Osteocyte (in vitro differentiated cells): ENCODE measurements at places on chromosomes 13 and 19.

- no peak overlapping the region for H3K4me3 ChIP-seq
- peaks cover 46% of the 10 kb centered on the region for H3K4me1 ChIP-seq
- no peak overlapping the region for H3K27ac ChIP-seq
- no peak for DNase-seq
Observed at GRCh38 chr19:39132344-39132969, 6.9 kb downstream of the PAK4 start.

DNA sequence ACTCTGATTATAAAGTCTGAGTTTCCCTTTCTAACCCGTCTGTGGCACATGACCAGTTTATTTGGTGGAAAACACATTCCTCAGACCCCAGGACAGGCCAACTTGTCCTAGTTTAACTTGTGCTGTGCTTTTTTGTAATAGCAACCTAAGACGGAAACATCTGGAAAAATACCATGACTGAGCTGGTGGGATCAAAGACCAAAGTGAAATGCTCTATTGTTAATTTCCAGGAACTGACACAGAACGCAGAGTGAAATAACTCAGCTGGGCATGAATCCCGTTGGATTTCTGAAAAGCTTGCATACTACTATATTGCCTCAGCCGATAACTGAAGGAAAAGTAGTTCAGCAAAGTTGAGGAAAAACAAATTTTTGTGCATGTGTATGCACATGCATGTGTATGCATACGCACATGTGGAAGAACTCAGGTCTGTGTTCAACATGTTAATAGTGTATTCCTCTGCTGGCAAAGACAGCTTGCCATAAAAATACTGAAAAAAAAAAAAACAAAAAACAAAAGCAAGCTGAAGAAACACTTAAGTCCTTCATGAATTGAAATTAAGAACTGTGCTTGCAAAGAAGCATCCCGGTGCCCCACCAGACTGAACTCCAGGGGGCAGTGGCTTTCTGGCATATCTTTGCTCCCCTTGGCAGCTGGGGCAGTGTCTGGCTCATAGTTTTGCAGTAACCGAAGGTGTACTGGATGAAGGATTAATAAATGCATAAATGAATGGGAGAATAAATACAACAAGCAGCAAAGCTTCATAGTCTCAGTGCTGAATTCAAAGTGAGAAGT is 187.8 kb downstream of the LHFPL6 start:
- peak overlapping the region; percentile 76 for H3K27ac ChIP-seq
- peak overlapping the region; percentile 7 for H3K4me3 ChIP-seq
- no peaks in the 10 kb centered on the region for H3K27me3 ChIP-seq
- H3K4me1 ChIP-seq: peaks cover 78% of the 10 kb centered on the region

- no peak overlapping the region for H3K4me3 ChIP-seq
- DNase-seq: peak; percentile 21
- H3K36me3 ChIP-seq: no peaks in the 10 kb centered on the region
- H3K27me3 ChIP-seq: no peaks in the 10 kb centered on the region
- H3K27ac ChIP-seq: no peak overlapping the region
Observed at GRCh38 chr13:100521851-100522617, 66.6 kb downstream of the GGACT start.

- no peak for DNase-seq
- no peaks in the 10 kb centered on the region for H3K4me1 ChIP-seq
- H3K27ac ChIP-seq: no peak overlapping the region
- no peak overlapping the region for H3K4me3 ChIP-seq
Observed at GRCh38 chr19:48603001-48603400, 3.5 kb upstream of the SPACA4 start.

- H3K27me3 ChIP-seq: no peaks in the 10 kb centered on the region
- peak overlapping the region; percentile 98 for H3K4me3 ChIP-seq
- DNase-seq: no peak
- H3K4me1 ChIP-seq: peaks cover 56% of the 10 kb centered on the region
Observed at GRCh38 chr19:47514151-47514868, 553 bp downstream of the NAPA start.

DNA sequence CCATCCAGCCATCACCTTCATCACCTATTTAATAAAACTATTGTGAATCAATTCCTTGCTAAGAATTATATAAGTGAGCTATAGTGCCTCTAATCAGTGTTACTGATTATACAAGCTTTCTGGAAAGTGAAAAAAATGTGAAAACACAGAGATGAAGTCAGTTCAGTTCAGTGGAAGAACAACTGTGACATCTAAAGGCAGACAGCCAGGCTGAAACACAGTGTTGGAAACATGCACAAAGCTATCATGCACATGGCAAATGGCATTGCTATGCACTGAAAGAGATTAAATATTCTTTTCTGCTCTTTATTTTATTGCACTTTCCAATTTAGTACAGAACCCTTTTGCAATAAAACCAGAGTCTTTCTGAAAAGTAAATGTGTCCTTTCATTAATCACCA is 294.0 kb downstream of the RBM26 start:
- DNase-seq: no peak
- H3K4me1 ChIP-seq: no peaks in the 10 kb centered on the region
- H3K36me3 ChIP-seq: no peaks in the 10 kb centered on the region
- H3K4me3 ChIP-seq: no peak overlapping the region

DNA sequence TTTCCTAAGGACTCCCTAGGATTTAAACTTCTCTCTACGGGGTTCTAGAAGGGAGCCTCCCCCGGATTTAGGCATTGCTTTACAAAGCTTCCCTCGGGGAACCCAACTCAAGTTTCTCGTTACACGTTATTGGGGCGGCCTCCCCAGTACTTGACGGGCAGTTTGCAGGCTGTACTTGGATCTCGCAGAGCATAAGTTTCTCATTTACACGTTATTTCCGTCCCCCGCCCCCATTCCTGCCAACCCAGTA is 584 bp downstream of the SMG9 start:
- H3K4me3 ChIP-seq: peak overlapping the region; percentile 97
- no peak for DNase-seq
- peaks cover 64% of the 10 kb centered on the region for H3K4me1 ChIP-seq
- peaks cover 13% of the 10 kb centered on the region for H3K36me3 ChIP-seq
- no peaks in the 10 kb centered on the region for H3K27me3 ChIP-seq
- H3K27ac ChIP-seq: peak overlapping the region; percentile 100

- no peak for DNase-seq
- no peaks in the 10 kb centered on the region for H3K36me3 ChIP-seq
- no peaks in the 10 kb centered on the region for H3K4me1 ChIP-seq
- H3K27ac ChIP-seq: no peak overlapping the region
- H3K27me3 ChIP-seq: peaks cover 11% of the 10 kb centered on the region
- H3K4me3 ChIP-seq: no peak overlapping the region
Observed at GRCh38 chr13:38538422-38538821, 148.5 kb upstream of the FREM2 start.

GRCh38 chr19:54576411-54576976 is 2.9 kb downstream of the LILRA2 start:
- no peak overlapping the region for H3K4me3 ChIP-seq
- no peak for DNase-seq
- H3K27ac ChIP-seq: no peak overlapping the region
- no peaks in the 10 kb centered on the region for H3K4me1 ChIP-seq

DNA sequence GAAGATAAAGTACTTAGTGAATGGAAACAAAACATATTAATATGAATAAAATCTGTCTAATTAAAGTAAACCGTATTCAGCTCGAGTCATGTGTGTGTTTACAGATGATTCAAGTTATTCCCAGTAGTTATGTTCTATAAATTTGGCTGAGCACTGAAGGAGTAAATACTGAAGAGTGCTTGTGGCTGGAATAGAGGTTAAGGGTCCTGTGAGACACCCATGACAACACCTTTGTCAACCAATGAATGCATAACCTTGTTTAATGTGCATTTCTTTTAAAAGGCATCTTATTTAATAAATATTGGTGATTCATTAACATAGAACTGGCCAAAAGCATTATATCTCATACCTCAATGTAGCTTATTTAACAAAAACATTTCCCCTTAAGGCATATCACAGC is 577.8 kb upstream of the SLITRK5 start:
- no peak overlapping the region for H3K4me3 ChIP-seq
- H3K27ac ChIP-seq: no peak overlapping the region
- no peak for DNase-seq
- H3K36me3 ChIP-seq: no peaks in the 10 kb centered on the region
- peaks cover 10% of the 10 kb centered on the region for H3K4me1 ChIP-seq

DNA sequence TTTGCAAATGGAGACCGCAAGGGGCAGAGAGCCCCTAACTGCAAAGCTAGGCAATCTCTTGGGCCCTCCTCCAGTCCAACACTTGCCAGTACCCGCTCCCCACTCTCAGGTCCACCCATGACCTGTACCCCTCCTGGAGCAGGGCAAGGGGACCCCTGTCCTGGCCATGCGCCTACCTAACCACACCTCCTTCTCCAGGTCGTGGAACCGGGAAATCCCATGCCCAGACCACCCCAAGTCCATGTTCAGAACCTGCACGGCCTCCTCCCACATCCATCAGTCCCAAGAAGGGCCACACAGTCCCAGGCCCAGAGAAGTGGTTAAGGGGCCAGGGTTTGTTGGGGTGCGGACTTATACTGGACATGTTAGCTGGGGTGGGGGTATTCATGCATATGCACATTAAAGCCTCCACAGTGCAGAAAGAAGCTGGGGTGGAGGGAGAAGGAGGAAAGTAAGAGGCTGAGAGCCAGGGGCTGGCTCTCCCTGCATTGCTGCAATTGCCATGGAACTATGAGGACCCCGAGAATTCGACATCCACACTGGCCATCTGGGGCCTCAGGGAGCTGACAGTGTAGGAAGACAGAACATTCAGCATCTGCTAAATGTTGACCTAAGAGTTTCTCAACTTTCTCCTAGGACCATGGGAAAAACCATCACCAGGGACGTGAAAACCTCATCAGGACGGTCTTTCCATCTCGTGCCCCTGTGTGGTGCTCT is 39.0 kb downstream of the HSPH1 start:
- H3K4me1 ChIP-seq: no peaks in the 10 kb centered on the region
- DNase-seq: no peak
- H3K27ac ChIP-seq: no peak overlapping the region
- H3K4me3 ChIP-seq: no peak overlapping the region
- H3K36me3 ChIP-seq: no peaks in the 10 kb centered on the region

GRCh38 chr13:89650226-89650625 is 1697.3 kb upstream of the MIR17HG start:
- H3K4me3 ChIP-seq: no peak overlapping the region
- H3K27ac ChIP-seq: no peak overlapping the region
- no peaks in the 10 kb centered on the region for H3K27me3 ChIP-seq
- H3K4me1 ChIP-seq: no peaks in the 10 kb centered on the region
